Hepatocyte (in vitro differentiated cells): ENCODE measurements at places on chromosomes 7 and 10. TPM values are rescaled to one million over a fixed set of nuclear protein-coding genes. Genes with fewer than 3 reads are reported as not detected.

Gene OPN1SW
- total RNA-seq, result not detected in 2 replicates

Gene ETV1
- 8.4 and 8.9 TPM in 2 replicates for total RNA-seq

- DNase-seq, result no peak
Measured at GRCh38 chr10:14486777-14487487, 156.2 kb upstream of the FRMD4A start.

DNA sequence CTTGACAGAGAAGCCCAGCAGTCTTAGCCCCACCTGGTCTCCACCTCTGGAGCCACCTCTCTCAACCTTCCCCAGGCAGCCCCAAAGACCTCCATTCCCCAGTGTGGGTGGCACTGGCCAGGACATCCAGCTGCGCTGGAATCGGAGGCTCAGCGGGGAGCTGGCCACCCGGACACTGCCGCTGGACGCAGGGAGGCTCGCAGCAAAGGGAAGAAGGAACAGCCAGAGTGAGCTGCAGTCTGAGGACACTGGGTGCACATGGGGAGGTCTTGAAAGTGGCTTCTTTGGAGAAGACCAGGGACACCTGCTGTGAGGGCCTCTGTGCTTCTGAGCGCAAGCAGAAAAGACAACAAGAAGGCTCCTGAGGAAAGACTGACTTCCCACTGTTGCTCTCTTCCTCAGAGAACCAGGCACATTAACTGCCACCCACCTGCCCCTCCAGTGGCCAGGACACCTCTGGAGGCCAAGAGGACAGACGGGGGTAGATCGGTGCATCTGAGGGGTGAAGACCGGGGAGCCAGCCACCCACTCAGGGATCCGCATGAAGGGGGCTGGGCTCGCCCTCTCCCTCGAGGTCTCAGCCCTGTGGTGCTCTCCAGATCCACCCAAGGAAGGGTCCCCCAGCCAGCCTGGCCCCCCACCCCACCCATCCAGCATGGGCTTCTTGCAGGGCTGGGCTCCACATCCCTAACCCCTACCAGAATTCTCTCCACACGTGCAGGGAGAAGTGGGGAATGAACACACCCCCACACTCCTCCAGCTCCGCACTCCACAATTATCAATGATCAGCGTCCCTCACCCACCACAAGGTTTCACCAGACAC, 1.8 kb downstream of the CAMK2B start:
- DNase-seq, result no peak

DNA sequence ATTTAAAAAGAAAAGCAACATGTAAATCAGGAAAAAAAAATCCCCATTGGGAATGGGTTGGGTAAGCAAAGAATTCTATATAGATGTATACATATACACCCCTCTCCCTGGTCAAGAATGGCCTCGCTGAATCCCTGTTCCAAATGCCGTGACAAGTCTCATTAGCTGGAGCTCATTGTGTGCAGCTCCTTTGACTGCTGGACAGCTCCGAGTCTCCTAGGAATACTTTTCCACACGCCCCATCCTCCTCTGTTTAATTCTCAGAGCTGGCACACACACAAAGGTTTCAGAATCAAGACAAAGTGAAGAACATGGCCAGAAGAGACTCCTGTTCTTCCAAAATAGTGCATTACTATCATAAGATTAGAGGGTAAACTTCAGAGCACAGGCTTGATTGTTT, 130.9 kb upstream of the MKLN1 start:
- peak; percentile 55 for DNase-seq

GRCh38 chr7:64997164-64997908, 6.5 kb upstream of the ZNF117 start:
- no peak for DNase-seq

GRCh38 chr7:3005257-3005656, 38.4 kb downstream of the CARD11 start:
- DNase-seq, result no peak
